ENCODE measurements at places on chromosomes 12 and 14.

DNA sequence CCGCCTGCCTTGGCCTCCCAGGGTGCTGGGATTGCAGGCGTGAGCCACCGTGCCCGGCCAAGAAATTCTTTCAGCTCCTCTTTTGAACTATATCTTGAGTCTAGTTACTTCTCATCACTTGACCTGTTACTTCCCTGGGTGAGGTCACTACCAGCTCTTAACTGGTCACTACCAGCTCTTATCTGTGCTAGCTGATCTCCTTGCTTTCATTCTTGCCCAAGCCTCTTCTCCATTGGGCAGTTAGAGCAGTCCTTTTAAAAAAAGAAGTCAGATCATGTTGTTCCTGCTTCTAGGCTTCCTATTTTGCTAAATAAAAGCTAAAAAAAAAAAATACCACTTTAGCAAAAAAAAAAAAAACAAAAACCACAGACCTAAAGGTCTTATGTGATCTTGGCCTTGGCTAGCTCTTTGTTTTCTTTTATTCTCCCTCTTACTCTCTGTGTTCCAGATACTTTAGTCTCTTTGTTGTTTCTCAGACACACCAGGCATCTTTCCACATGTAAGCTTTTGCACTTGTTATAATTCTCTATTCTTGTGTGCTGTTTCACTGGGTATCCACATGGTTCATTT lies 63.5 kb downstream of the RAD51B start:
- DNase-seq = no peak

DNA sequence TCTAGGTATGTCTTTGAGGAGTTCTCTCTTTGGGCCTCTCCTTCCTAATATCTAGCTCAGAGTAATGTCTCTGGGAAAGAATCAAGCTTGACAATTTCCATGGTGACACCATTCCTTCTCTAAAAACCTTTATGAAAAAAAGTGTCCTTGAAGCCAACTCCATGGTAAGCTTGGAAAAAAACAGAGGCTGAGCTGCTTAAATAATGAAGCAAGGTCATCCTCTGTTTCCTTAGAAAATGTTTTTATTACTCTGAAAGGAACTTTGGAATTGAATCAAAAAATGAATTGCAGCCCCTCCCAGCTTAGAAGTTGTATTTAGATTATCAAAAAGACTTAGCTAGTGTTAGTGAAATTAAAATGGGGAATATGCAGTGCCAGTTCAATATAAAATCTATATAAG lies 166.1 kb upstream of the KITLG start:
- DNase-seq = no peak

DNA sequence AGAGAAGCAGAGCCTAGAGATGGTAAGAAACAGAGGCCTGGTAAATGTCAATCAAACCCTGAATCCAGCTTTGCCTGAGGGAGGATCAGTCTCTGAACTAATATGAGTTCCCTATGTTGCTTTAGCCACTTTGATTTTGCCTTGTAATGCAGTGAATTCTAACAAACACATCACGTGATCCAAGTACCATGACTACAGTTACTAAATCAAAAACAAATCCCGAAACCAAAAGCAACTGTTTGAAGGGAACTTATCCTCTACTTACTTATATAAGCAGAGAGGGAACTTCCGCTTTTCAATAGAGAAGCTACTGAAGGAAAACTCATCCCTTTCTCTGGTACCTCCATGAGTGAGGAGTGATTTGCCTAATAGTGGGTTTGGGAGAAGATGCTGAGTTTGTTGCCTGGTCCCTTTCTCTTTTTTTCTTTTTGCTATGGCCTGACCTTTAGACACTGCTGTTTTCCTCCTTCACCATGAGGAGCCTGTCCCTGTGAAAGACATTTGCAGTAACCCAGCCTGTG lies 7.7 kb upstream of the PPTC7 start:
- DNase-seq = no peak

GRCh38 chr12:12527820-12528296 lies 34.8 kb downstream of the DUSP16 start:
- no peak for DNase-seq

- no peak for DNase-seq
Observed at GRCh38 chr12:128796439-128797118, 27.2 kb downstream of the SLC15A4 start.

- DNase-seq = no peak
Observed at GRCh38 chr14:51478175-51478621, 173.5 kb upstream of the FRMD6 start.
